ENCODE measurements at places on chromosomes 5 and 9.

- DNase-seq = no peak
These were observed 101.9 kb upstream of the SLC44A1 start for GRCh38 chr9:105142406-105143135.

GRCh38 chr5:52743529-52743928 lies 44.2 kb upstream of the ITGA1 start:
- no peak for DNase-seq

GRCh38 chr5:175922192-175922885 lies 45.8 kb downstream of the THOC3 start:
- DNase-seq = no peak

GRCh38 chr9:125839317-125839716 lies 92.1 kb downstream of the PBX3 start:
- DNase-seq = no peak

DNA sequence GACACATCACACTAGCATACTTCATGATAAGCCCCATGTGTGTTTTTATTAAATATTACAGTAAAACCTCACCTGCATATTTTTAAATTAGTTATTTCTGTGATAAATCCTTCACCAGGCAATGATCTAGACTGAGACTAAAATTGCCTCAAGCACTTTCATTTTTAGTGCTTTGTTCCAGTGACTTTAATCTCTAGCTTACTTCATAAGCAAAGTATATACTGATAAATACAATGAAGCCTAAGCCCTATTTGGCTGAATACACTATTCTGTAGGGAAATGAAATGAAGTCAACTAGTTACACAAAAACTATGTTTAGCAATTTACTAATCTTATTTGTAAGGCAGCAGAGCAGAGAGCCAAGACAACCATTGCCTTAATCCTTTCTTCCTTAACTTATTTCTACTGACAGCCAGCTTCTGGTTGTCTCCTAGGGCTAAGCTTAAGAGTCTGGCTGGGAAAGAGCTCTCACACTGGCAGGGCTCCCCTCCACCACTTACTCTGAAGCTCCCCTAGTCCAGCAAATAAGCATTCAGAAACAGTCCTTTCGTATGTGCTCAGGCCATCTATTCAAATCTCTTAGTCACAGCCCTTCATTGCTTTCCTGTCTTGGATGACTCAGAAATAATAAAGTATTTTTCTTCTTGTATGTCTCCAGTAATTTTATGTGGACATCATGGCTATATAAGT lies 31.4 kb upstream of the MTAP start:
- no peak for DNase-seq

All from neural crest cell (in vitro differentiated cells).